ENCODE measurements at places on chromosomes 11 and 22.

GRCh38 chr11:8654503-8654902 lies 28.0 kb downstream of the TRIM66 start:
- no peak for DNase-seq

DNA sequence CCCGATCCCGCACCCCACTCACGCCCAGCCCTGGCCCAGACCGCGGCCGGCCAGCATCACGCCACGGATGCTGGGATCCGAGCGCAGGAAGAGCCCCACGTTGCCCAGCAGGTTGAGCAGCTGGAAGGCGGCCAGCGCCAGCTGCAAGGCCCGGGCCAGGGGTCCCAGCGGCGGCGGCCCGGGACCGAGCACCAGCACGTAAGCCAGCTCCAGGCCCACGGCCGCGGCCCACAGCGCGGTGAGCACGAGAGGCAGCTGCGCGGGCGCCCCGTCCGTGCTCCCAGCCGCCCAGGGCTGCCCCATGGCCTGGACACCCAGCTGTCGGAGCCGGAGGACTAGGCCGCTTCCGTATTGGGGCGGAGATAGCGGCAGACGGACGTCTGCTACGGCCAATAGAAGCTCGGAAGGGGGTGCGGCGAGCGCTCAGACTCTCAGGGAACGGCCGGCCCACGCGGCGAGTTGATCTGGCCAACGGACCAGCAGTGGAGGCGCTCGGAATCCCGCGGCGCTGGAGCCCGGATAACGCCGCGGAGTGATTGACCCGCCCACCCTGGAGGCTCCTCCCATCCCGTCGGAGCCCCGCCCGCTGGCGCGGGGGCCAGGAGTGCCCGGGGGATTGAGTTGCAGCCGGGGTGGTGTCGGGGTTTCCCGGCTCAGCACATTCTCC lies at the start of gene ZDHHC24:
TSS of gene ZDHHC24 (minus strand) at position 348 of the 667 bp plus-strand sequence. CDS start at position 303, 45 bp downstream.
- DNase-seq = peak; percentile 72

GRCh38 chr11:19578871-19579270 lies 133.8 kb upstream of the NAV2 start:
- DNase-seq = no peak

GRCh38 chr22:40368016-40368415 lies 2.4 kb upstream of the SGSM3 start:
- DNase-seq = no peak

DNA sequence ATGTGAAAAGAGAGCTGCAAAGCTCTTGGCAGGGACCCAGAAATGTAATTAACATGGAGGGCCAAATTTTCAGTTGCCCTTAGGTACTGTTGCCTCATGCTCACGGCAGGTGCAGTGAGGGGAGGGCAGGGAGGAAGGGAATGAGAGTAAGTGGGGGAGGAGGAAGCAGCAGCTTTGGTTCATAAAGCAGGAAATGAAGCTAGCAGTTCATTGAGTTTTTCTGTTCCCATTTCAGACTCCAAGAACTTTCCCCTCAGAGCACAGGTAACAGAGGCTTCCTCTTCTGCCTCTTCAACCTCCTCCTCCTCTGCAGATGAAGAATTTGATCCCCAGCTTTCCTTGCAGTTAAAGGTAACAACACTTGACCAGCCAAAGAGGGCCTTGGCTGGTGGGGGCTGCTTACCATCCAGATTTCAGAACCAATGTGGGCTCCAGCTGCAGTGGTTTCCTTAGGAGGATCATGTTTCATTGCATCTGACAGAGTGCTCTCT lies 57.9 kb upstream of the PARVA start:
- DNase-seq = no peak

DNA sequence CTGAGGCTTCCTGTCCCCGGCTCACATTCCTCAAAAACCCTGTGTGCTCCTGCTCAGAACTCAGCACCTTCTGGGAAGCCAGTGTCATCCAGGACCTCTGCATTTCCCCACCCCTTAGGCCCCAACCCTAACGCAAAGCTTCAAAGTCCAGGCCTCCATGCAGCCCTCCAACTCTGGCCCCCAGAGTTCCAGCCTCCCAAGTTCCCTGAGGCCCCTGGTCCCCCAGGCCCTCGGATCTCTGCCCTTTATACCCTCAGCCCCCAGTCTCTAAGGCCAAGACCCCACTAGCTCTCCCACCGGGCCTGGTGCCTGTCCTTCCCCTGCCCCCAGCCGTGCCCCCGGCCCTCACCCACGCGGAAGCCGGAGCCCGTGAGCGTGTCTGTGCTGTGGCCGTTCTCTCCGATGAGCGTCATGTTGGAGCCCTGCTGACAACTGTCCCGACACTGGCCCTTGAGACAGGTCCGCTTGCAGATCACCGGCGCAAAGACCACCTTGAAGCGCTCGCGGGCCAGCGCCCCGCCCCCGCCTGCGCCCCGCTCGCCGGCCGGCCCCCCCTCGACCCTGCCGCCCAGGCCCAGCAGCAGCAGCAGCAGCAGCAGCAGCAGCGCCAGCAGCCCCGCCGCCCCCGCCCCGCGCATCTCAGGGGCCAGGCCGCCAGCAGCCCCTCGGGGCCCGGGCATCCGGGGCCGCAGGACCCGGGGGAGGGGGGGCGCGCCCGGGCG lies 718 bp downstream of the LTBP3 start:
- DNase-seq = no peak

GRCh38 chr22:46408568-46409506 lies 73.3 kb downstream of the TRMU start:
- DNase-seq = no peak

DNA sequence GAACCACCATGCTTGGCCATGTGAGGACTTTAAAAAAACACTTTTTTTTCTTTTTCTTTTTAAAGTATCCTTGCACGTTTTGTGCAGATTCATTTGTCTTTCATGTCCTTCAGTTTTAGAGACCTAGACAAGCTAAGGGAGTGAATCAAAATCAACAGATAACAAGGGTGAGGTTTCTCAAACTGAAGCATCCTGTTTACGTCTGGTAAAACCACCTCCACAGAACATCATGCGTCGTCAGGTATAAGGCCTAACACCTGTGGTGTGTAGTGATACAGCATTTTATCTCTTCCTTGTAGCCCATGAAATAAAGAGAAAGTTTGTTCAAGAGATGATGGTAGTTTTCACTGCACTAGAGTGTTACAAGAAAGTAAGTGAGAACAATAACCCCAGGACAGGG lies 26.3 kb upstream of the CSF2RB start:
- DNase-seq = no peak

- DNase-seq = no peak
Measured at GRCh38 chr11:119486691-119487259, 63.8 kb upstream of the THY1 start.

DNA sequence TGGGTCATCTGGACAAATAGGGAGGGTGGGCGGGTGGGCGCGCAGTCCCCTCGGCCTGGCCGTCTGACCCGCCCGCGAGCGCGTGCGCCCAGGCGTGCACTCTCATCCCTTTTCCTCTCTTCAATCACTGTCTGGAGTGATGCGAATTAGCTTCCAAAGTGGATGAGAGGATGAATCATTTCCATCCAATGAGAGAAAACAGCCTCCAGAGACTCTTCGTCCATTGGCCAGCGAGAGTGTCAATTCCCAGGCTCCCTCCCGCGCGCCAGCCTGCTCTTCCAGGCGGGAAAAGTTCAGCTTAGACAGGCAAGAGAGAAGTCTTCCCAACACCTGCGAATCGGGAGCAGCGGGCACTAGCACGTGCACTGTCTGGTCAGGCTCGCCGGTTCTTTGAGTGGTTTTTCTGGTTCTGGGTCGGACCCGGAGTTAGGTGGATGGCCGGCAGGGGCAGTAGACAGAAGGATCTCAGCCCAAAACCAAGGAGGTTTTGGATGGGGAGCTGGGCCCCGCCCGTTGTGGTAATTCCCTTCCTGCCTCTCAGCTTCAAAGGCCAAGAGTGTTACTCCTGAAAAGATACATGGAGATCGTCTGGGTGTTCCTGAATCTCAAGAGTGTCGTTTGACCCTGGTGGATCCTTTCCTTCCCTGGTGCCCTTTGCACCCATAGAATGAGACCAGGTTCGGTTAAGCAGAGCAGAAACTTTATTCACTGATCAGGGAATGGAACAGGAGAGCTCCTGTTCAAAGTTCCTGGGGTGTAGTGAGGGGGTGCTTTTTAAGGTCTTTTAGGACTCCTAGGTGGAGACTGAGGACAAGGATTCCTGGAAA lies 33.4 kb upstream of the GLYATL1 start:
- DNase-seq = no peak

DNA sequence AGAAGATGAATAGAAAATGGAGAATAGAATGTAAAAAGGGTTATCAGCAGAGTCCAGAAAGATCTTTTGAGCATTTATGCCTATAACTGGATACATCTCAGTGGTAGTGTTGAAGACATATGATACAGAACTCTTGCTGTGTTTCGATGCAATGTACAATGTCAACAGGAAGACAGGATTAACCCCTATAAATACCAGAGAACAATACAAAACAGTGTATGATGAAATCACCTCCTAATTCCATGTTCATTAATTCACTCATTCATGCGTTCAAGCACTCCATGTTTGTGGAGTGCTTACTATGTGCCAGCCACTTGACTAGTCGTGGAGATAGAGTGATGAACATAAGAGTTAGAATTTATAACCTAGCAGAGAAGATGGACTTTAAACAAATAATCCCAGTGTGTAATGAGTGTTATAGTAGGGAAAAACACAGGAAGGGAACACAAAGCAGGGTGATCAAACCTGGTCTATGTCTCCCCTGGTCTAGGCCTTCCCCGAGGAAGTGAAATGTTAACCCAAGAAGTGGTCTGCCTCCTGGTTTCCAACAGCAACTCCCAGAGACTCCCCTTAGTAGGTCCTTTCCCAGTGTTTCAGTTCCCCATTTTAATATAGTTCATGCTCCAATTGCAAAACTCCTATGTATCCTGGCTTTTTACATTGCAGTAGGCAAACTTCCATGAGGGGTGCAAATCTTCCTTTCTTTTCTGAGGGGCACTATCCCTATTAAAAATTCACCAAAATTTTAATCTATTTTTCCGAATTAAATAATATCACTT lies 9.1 kb upstream of the SESN3 start:
- DNase-seq = no peak

DNA sequence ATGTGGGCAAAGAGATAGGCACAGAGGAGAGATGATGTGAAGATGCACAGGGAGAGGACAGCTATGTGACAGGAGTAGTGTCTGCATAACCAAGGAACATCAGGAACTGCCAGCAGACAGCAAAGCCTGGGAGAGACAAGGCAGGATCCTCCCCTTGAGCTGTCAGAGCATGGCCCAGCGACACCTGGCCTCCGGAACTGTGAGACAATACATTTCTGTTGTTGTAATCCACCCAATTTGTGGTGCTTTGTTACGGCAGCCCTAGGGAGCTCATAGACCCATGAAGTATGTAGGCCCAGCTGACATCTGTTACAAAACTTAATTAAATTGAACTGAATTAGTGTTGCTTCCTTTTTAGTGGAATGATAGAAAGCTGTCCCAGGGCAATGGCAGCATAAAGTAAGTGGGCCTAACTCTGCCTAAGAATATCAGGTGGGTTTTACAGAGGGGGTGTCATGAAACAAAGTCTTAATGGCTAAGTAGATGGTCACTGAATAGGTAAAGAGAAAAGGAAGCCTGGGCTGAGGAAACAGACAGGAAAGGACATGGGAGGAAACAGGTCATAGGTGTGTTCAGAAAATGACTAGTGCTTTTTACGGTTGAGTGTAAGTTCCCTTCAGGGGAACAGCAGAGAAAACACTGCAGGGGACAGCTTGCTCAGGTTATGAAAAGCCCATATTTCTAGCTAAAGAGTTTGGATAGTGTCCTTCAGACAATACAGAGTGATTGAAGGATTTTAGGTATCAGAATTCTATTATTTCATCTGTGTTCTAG lies 24.8 kb downstream of the RASSF10 start:
- DNase-seq = no peak

GRCh38 chr11:84993386-84993785 lies 633.8 kb downstream of the DLG2 start:
- DNase-seq = no peak

DNA sequence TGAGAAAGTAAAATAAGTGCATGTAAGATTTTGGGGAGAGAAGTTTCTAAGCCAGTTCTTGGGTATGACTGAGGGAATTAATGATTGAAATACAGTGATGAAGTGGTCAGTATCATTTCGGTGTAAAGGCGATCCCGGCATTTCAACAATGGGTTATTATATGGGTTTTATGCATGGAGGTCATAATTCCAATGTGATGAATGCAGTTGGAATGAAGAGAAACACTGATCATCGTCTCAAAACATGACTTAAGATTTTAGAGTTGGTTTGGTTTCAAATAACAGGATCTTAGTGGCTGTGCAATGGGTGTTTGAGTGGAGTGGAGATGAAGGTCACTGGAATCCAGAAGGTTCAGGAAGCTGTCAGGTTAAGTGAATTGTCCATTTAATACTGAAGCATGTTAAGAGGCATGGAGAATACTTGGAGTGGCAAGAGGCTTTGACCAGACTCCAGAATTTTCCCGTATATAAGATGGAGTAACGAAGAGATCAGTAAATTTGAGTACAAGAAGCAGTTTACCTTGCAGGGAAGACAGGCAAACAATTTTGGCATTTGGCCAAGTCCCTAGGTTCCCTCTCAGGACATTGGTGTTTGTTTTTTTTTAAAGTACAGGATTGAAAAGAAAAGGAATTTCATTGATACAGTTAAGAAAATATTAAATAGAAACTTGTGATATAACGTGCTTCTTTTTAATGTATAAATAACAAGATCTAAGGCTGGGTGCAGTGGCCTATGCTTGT lies 96.4 kb upstream of the BIRC3 start:
- DNase-seq = no peak

- no peak for DNase-seq
Measured at GRCh38 chr11:67311556-67312082, 8.3 kb downstream of the SSH3 start.

- DNase-seq = no peak
Measured at GRCh38 chr11:103648054-103648453, 388.4 kb upstream of the DDI1 start.

- no peak for DNase-seq
Measured at GRCh38 chr11:105334025-105334714, 194.6 kb upstream of the CARD18 start.

- DNase-seq = no peak
Measured at GRCh38 chr11:103842795-103843194, 193.6 kb upstream of the DDI1 start.

DNA sequence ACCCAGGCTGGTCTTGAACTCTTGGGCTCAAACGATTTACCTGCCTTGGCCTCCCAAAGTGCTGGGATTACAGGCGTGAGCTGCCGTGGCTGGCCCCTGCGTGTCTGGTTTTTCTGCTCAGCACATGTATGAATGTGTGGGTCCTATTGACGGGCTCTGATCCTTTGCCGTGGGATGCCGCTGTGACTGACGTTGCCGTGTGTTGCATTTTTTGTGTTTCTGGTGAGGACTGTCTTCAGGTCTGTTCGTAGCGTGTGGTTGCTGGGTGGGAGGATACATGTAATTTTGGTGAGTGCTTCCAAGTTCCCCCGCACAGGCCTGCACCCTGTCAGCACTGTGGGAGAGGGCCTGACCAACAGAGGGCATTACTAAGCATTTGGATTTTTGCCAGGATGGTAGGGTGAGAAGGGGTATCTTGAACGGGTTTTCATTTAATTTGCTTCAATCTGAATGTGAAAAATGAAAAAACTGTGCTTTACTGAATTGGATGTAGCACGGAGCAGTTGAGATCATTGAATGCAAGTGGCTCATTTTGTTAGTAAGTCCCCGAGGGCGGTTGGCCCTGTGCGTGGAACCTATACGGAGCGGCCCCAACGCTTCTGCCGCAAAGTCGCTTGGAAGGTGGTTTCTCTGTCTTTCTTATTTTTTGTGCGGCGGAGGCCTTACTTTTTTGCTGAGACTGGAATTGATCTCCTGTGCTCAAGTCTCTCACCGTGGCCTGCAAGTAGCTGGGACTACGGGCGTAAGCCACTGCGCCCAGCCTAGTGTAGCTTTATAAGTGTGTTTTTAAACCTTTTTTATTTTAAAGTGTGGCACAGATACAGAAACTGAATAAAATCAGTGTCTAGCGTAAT lies 8.2 kb downstream of the ZBED4 start:
- no peak for DNase-seq

Data from activated CD4-positive, alpha-beta T cell treated with anti-CD3 and anti-CD28 coated beads, Interleukin-2, amount 50 U/mL, for 4 hours (primary cell).